ENCODE measurements at places on chromosomes 1 and 21.

DNA sequence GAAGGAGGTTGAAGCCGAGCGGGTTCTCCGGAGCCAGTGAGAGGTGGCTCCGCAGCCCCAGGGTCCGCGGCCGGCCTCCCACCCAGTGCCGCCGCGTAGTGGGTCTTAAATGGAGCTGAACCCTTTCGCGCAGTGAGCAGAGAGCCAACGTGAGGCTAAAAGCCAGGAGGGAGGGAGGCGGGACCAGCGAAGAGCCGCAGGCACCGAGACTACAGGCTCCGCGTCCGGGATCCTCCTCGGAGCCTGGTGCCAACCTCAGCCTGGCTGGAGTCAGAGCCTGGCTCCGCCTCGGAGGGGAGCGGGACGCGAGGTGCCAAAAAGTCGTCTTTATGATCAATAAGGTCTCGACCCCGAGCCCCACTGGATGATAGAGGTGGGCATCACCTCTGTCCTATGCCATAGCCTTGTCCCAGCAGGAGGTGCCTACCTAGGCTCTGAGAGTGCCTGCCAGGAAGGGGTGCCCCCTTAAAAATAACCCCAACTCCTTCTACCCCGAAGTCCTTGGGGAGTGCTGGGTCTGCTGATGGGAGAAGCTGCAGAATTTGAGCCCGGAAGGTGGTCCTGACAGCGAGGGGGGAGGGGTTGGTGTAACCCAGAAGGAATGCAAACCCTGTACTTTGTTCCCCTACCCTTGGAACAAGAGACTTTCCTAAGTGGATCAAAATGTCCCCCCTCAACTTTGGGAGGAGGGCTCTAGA is 1.6 kb downstream of the IGSF21 start:
- DNase-seq: no peak

- peak; percentile 50 for DNase-seq
Observed at GRCh38 chr1:235270625-235271024, 57.4 kb downstream of the ARID4B start.

- peak; percentile 32 for DNase-seq
Observed at GRCh38 chr1:40530735-40531380, 579 bp upstream of the ZNF684 start.

- DNase-seq: no peak
Observed at GRCh38 chr1:21342961-21343838, 52.9 kb upstream of the ECE1 start.

- no peak for DNase-seq
Observed at GRCh38 chr1:64240206-64240605, 36.8 kb downstream of the UBE2U start.

GRCh38 chr1:165387505-165387904 is 31.0 kb upstream of the LMX1A start:
- DNase-seq: no peak

- DNase-seq: no peak
Observed at GRCh38 chr1:154760469-154760933, 109.6 kb downstream of the KCNN3 start.

GRCh38 chr1:52348704-52349300 is 17.2 kb downstream of the CC2D1B start:
- peak; percentile 48 for DNase-seq

GRCh38 chr1:26915204-26915842 is 1.5 kb upstream of the NR0B2 start:
- DNase-seq: no peak

All from ELR (cell line).